ENCODE measurements at places on chromosomes 2 and 18. TPM values are rescaled to one million over a fixed set of nuclear protein-coding genes. Genes with fewer than 3 reads are reported as not detected.

The UGT1A9 gene
- not detected for total RNA-seq

The VWC2L gene
- total RNA-seq, result not detected

The MAL gene
- total RNA-seq, result 0.81 TPM

The SPHKAP gene
- not detected for total RNA-seq

The CD28 gene
- total RNA-seq, result 0.28 TPM

The PSMG2 gene
- total RNA-seq, result 41.8 TPM

The CXXC1 gene
- total RNA-seq, result 56.2 TPM

The ADD2 gene
- 3.8 TPM for total RNA-seq

The TNFRSF11A gene
- total RNA-seq, result 6.2 TPM

The UCN gene
- total RNA-seq, result 0.67 TPM

The HK2 gene
- 4.9 TPM for total RNA-seq

The FAM110C gene
- 11.7 TPM for total RNA-seq

The RBFA gene
- total RNA-seq, result 10.5 TPM

DNA sequence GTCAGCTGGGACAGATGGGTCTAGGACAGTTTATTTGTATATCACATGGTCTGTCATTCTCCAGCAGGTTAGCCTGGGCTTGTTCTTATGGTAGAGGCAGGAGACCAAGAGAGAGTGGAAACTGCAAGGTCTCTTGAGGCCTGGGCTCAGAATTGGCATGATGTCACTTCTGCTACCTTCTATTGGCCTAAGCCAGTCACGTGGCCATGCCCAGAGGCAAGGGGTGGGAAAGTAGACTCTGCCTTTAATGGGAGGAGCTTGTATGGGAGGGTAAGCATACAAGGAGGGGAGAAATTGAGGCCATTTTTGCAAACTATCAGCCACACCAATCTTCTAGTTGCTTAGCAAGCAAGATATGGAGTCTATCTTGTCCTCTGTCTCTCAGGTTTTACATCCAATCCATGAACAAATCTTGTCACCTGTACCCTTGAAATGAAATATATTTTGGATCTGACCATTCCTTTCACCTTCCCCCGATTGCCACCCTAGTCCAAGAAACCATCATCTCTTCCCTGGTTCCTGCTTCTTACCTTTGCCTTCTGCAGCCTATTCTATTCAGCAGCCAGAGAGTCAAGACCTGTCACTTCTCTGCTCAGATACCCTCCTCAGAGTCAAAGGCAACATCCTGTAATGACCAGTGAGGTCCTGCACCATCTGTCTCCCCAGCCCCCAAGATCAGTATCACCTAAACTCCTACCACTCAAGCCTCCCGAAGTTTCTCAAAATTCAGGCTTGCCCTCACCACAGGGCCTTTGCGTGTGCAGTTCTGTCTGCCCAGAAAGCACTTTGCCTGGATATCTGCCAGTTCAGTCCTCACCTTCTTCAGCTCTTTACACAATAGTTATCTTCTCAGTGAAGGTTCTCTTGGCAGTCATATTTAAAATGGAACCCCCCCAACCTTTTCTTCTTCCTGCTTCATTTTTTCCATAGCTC is 240.0 kb downstream of the LOXHD1 start:
- H3K4me1 ChIP-seq, result no peaks in the 10 kb centered on the region
- no peaks in the 10 kb centered on the region for H3K27me3 ChIP-seq
- no peak overlapping the region for H3K27ac ChIP-seq

DNA sequence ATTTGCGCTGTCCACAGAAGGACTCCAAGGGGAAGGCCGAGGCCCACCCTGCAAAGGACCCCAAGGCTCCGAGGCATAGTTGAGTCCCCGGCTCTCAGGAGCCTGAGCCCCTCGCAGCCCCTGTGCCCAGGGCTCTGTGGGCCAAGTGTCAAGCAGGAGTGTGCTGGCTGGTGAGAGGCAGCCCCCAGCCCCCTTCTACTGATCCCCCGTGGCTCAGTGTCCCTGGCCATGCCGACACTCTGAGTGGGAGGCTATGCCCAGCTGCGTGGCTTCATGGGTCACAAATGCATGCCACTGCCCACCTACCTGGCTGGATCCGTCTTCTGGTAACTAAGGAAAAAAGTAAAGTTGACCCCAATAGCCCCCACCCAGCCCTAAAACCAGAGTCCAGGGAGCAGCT is 172.7 kb downstream of the TNS1 start:
- no peaks in the 10 kb centered on the region for H3K27me3 ChIP-seq
- no peaks in the 10 kb centered on the region for H3K36me3 ChIP-seq
- no peak overlapping the region for H3K27ac ChIP-seq
- H3K4me3 ChIP-seq, result no peak overlapping the region

- no peak for DNase-seq
- no peaks in the 10 kb centered on the region for H3K4me1 ChIP-seq
- no peak overlapping the region for H3K27ac ChIP-seq
- no peaks in the 10 kb centered on the region for H3K36me3 ChIP-seq
- H3K27me3 ChIP-seq, result no peaks in the 10 kb centered on the region
These were observed 161.2 kb downstream of the SEPTIN10 start for GRCh38 chr2:109452318-109453305.

DNA sequence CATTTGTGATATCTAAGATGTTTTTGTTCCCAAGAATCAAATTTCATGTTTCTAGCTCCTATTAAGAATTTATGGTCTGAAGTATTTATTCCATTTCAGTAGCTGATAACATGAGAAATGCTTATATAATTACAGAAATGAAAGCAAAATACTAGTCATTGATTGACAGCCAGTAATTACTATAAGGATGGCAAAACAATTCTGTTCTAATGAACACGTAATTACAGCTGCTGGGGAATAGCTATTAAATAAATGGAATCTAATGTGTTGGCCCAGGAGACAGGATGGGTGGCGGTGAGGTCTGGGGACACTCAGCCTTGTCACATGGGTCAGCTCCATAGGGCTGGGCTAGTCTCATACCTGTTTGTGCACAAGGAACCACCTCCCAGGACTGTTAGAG is 263.5 kb downstream of the FHOD3 start:
- DNase-seq, result no peak
- no peak overlapping the region for H3K4me3 ChIP-seq
- H3K27me3 ChIP-seq, result no peaks in the 10 kb centered on the region
- H3K36me3 ChIP-seq, result no peaks in the 10 kb centered on the region
- H3K27ac ChIP-seq, result no peak overlapping the region

DNA sequence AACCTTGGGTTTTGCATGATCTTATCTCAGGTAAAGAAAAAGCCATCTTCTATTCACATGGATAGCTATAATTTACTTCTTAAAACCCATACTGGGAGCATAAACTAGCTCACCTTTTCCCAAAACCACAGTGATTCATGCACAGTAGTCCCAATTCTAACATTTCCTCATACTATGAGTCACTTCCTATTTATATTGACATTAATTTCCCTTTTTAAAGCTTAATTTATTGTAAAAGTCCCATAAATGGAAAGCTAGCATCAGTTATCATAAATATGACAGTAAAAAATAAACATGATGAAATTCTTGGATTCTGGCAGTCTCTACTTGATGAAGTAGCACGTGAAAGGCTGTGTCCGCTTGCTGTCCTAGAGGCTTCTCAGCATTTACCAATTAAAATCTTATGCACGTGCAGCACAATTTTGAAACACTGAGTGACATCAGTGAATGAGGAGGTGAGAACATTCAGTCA is 180.1 kb downstream of the CDH2 start:
- H3K4me3 ChIP-seq, result no peak overlapping the region
- no peak for DNase-seq
- no peaks in the 10 kb centered on the region for H3K4me1 ChIP-seq
- no peaks in the 10 kb centered on the region for H3K36me3 ChIP-seq

- peak overlapping the region; percentile 94 for H3K27ac ChIP-seq
- H3K4me3 ChIP-seq, result peak overlapping the region; percentile 39
- peaks cover 19% of the 10 kb centered on the region for H3K4me1 ChIP-seq
These were observed 16.5 kb downstream of the B3GNT7 start for GRCh38 chr2:231411831-231412617.

DNA sequence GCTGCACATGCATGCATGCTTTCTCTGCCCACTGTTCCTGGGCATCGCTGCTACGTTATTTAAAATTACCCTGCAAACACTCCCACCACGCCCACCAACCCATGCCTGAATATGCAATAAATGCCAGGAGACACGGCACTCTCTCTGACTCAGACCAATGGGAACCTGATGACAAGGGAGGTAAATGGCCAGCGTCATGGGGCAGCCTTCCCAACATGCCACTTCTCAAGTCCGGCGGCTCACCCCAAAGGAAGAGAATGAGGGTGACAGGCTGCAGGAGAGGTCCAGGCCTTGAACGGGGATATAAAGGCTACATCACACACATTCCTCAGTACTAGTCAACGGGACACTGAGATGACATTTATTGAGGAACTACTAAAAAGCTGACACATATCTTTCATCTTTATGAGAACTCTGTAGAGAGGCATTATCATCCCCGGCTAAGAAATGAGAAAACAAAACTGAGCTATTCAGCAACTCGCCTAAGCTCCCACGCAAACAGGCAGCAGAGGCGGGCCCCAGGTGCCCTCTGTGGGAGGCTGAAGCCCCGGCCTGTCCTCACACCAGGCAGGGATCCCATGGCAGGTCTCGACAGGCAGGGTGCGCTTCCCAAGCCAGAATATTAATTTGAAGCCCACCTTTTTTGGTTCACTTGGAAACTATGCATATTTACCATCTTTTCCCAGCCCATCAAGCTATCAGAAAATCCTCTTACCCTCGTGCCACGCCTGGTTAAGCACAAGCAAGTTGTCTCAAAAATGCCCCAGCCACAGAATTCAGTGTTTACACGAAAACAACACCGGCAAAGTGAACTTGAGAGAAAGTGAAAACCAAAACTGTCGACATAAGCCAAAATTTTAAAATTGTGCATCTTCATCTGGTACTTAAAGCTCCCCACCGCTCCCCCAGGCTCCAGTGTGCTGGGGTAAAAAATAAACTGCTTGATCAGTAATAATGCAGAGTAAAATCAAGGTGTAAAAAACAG is 166.3 kb downstream of the HDAC4 start:
- no peaks in the 10 kb centered on the region for H3K36me3 ChIP-seq
- H3K4me1 ChIP-seq, result no peaks in the 10 kb centered on the region
- no peak overlapping the region for H3K4me3 ChIP-seq
- no peaks in the 10 kb centered on the region for H3K27me3 ChIP-seq

GRCh38 chr18:2480536-2480935 is 90.8 kb downstream of the METTL4 start:
- no peak overlapping the region for H3K4me3 ChIP-seq
- no peaks in the 10 kb centered on the region for H3K4me1 ChIP-seq
- H3K27ac ChIP-seq, result no peak overlapping the region
- H3K36me3 ChIP-seq, result no peaks in the 10 kb centered on the region
- H3K27me3 ChIP-seq, result no peaks in the 10 kb centered on the region

- H3K36me3 ChIP-seq, result no peaks in the 10 kb centered on the region
- H3K4me1 ChIP-seq, result no peaks in the 10 kb centered on the region
- H3K27me3 ChIP-seq, result no peaks in the 10 kb centered on the region
- H3K4me3 ChIP-seq, result peak overlapping the region; percentile 56
- no peak overlapping the region for H3K27ac ChIP-seq
These were observed 1.5 kb downstream of the ERBB4 start for GRCh38 chr2:212536817-212537725.

DNA sequence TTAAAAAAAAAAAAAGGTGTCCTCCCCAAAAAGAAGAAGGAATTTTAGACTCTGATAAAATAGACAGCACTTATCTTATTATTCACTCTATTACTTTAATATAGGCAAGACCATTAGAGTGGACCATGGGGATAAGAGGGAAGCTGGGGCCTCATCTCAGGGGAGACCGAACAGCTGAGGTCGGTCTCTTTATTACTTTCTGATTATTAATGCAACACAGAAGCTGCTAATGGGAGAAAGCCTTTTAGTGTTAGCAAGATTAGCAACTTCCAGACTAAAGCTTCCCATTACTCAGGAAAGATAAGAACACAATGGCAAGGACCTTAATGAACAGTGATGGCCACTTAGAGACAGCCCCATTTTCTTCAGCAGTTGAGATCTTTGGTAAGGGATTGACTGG is 135.5 kb downstream of the TMEFF2 start:
- no peak overlapping the region for H3K4me3 ChIP-seq
- no peaks in the 10 kb centered on the region for H3K27me3 ChIP-seq
- no peaks in the 10 kb centered on the region for H3K4me1 ChIP-seq
- no peak overlapping the region for H3K27ac ChIP-seq
- no peak for DNase-seq

DNA sequence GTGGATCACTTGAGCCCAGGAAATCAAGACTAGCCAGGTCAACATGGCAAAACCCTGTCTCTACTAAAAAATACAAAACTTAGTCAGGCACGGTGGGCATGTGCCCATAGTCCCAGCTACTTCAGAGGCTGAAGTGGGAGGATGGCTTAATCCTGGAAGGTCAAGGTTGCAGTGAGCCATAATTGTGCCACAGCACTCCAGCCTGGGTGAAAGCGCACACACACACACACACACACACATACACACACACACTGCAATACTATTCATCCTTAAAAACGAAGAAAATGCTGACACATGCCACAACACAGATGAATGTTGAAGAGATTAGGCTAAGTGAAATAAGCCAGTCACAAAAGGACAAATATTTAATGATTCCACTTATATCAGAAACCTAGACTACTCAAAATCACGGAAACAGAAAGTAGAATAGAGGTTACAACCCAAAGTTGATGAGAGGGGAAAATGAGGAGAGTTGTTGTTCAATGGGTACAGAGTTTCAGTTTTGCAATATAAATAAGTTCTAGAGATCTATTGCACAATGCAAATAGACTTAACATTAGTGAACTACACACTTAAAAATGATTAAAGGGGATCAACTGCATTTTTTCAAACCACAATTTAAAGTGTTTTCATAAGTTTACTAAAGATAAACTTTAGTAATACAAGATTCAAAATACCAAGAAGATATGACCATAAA is 114.5 kb downstream of the USP34 start:
- no peak overlapping the region for H3K4me3 ChIP-seq
- DNase-seq, result no peak
- peaks cover 13% of the 10 kb centered on the region for H3K4me1 ChIP-seq
- H3K27ac ChIP-seq, result no peak overlapping the region
- H3K36me3 ChIP-seq, result no peaks in the 10 kb centered on the region
- no peaks in the 10 kb centered on the region for H3K27me3 ChIP-seq

DNA sequence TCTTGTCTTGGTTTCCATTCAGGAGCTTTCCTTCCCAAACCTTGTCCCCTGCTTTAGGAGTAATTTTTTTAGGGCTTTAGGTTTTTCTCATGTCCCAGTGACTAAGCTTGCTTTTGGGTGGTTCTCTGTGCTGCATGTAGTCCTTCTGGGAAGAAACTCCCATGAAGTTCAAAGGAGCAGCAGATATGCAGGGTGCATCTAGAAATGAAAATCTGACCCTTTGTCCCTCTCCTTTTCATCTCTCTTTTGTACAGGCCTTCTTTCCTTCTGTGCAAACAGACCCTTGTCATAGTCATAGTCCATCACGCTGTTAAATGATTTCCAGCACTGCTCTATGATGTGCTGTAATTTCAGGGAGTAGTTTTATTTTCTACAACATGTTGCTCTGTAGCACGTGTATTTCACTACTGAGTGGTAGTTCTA is 20.4 kb downstream of the FMNL2 start:
- H3K4me1 ChIP-seq, result no peaks in the 10 kb centered on the region
- H3K27me3 ChIP-seq, result no peaks in the 10 kb centered on the region
- no peak overlapping the region for H3K27ac ChIP-seq
- H3K36me3 ChIP-seq, result no peaks in the 10 kb centered on the region

DNA sequence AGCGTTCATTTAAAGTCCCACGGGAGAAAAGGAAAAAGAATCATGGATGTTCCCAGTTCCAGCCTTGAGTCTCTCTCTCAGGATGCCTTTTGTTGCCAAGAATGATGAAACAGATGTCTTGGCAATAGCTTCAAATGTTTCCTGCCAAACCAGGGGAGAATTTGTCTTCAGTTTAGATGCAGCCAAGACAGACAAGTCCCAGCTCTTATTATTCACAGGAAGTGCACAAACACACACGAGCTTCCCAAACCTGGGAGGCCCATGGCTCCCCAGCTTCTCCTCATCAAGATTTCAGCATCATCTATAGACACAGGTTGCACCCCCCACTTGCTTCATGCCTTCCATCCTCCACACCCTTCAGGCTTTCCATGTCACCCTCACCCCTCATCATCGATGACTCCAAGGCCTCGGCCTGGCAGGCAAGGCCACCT is 45.9 kb downstream of the HS1BP3 start:
- no peaks in the 10 kb centered on the region for H3K36me3 ChIP-seq
- H3K4me1 ChIP-seq, result no peaks in the 10 kb centered on the region
- H3K27me3 ChIP-seq, result no peaks in the 10 kb centered on the region
- H3K4me3 ChIP-seq, result no peak overlapping the region
